ENCODE measurements at places on chromosomes 5 and 9.

DNA sequence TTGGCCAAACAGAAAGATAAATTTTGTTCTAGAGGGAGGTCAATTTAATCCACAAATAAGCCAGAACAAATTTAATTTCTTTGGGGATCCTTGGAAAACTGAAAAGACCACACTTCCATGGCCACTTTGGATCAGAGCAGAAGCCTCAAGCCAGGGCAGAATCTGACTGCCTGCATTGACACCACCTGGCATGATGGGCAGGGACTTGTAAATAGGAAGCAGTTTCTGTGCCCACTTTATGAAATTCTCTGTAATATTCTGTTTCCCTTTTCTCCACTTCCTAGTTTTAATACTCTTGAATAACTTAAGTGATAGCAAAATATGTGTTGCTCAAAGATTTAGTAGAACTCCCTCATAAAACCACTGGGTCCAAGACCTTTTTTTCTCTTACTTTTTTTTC lies 6.7 kb upstream of the TMEM252 start:
- no peak for DNase-seq

- peak; percentile 50 for DNase-seq
These were observed 1.4 kb downstream of the ZFR start for GRCh38 chr5:32443145-32443540.

GRCh38 chr5:127076315-127077129 lies 3.2 kb upstream of the C5orf63 start:
- peak; percentile 82 for DNase-seq

- DNase-seq = no peak
These were observed 7.1 kb upstream of the AFAP1L1 start for GRCh38 chr5:149264439-149265067.

DNA sequence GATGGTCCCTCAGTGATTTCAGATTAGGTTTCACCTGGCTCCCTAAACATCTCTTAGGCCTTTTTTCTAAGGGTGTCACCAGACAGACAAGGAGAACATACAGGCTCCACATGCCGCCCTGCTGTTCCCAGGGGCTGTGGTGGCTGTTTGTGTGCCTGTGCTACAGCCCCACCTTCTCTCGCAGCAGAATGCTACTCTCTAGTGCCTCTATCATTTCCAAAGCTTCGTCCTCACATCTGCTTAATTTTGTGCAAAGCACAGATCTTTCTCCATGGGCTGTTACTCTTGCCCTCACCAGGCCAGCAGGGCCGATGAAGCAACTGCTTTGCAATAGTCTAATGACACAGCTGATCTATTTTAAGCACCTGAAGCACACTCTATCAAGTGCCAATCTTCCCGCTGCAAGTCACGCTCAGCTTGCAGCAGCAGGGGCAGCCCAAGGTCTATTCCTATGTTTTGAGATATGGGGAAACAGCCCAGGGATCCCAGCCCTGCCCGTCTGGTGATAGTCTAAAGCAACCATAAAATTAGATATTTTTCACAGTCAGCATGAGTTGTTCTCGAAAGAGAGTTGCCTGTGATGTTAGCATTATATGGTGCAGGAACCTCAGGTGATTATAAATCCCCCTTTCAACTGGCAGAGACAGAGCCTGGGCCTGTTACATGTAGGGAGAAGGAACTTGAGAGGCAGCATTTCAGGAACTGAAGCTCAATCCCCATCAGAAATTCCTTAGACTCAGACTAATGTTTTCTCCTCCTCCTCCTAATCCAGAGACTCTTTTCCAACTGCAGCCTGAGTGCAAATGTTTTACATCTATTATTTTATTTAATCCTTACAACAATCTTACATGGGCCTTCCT lies 12.7 kb downstream of the ABLIM3 start:
- DNase-seq = no peak

- DNase-seq = no peak
These were observed 21.0 kb downstream of the GCNT4 start for GRCh38 chr5:75031366-75031765.

DNA sequence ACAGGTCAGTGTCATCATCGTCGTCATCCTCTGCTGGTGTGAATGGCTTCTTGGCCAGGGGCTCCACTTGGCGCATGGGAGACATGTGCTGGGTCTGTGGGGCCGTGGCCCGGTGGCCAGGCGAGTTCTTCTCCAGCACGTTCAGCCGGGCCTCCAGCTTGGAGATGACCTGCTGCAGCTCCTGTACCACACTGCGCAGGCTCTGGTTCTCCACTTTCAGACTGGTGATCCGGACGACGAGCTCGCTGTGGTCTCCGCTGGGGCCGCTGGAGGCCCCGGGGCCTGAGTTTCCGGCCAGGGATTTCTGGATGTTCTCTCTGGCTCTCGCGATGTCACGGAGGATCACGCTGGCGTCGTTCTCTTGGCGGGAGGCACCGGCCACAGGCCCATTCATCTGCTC lies 40.6 kb downstream of the ZNF484 start:
- DNase-seq = no peak
